NCI-H510A (cell line): ENCODE measurements at places on chromosomes 7 and 10.
A peak's percentile ranks its signal among the peaks of the same experiment; 100 is the strongest.

DNA sequence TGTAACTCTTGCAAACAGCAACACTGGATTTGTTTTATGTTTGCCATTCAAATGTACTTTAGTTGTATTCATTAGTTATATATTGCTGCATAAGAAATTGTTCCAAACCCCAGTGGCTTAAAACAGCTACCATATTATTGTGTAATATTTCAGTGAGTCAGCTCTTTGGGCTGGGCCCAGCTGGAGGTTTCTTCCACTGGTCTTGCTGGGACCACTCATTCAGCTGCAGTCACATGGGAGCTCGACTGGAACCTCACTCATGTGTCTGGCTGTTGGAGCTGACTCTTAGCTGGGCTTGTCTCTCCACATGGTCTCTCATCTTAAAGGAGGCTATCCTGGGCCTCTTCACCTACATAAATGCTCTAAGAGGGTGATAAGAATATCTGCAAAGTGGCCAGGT lies 23.2 kb upstream of the PIP4K2A start:
- DNase-seq: no peak

GRCh38 chr10:17113889-17114540 lies 15.6 kb downstream of the CUBN start:
- no peak for DNase-seq

- DNase-seq: no peak
These were observed 72.8 kb upstream of the MTPN start for GRCh38 chr7:136049818-136050461.

DNA sequence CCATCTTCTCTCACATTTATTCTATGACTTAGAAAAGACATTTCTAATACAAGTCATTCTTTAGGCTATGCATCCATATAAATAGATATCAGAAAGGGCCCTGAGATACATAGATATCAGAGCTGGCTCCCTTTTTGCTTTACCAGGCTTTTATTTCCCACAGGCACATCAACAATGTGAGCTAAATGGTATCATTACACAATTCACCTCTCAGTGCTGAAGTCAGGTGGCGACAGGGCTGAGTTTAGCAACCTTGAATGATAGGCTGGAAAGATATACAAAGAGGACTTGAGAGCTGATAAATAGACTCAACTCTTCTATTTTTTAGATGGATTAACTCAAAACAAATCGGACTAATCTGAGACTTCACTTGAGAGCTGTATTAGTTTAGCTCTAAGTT lies 189.2 kb upstream of the COL1A2 start:
- DNase-seq: no peak

GRCh38 chr7:40944981-40945585 lies 757.8 kb downstream of the INHBA start:
- DNase-seq: no peak

GRCh38 chr10:65898055-65898454 lies 1027.8 kb upstream of the LRRTM3 start:
- no peak for DNase-seq

GRCh38 chr7:46932676-46933424 lies 649.1 kb downstream of the TNS3 start:
- no peak for DNase-seq

GRCh38 chr7:148901178-148901577 lies 17.1 kb upstream of the EZH2 start:
- no peak for DNase-seq

- DNase-seq: no peak
These were observed 60.2 kb downstream of the WIPF3 start for GRCh38 chr7:29866490-29866930.

DNA sequence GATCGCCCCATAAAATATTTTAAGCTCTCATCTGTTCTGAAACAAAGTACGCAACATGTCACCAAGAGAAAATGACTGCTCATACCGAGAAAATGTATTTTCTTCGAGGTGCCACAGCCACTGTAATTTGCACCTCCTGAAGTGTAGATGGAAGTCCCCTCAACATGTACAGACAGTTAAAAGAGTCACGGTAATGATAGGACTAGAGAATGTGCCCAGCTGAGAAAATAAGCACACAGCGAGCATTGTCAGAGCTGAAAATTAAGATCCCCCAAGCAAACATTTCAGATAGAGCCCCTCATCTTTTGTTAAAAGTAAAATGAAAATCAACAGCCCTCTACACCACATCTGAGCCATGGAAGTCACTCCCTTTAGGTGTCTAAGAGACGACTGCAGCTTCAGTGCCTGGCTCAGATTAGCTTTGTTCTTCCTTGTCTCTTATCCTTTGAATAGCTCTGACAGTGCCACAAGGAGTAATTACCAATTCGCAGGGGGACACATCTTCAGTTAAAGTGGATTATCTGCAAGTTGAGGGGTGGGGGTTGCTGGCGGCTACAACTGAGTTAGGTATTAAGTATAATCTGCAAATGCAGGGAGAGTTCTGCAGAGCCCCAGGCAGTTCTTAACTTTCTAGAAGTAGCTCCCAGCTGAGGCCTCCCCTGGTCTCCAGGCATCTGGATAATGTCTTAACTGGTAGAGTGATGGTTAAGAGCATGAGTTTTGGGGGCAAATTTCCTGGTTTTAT lies 222.7 kb upstream of the C7orf33 start:
- no peak for DNase-seq

GRCh38 chr7:72403458-72404076 lies 8.6 kb downstream of the CALN1 start:
- no peak for DNase-seq

- DNase-seq: no peak
These were observed 47.0 kb downstream of the KIAA1217 start for GRCh38 chr10:24255881-24256311.

GRCh38 chr7:133452577-133452976 lies 199.7 kb downstream of the EXOC4 start:
- DNase-seq: no peak

DNA sequence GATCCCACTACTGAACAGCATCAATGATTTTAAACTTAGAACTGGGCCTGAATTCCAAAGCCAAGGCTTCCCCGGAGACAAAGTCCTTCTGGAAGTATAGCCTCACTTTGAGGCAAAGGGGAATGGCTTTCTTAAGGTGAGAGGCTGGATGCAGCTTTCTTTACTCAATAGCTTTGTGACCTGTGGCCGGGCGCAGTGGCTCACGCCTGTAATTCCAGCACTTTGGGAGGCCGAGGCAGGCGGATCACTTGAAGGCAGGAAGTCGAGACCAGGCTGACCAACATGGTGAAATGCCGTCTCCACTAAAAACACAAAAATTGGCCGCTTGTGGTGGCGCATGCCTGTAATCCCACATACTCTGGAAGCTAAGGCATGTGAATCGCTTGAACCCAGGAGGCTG lies 3.2 kb upstream of the FGFR2 start:
- no peak for DNase-seq

- no peak for DNase-seq
These were observed 43.0 kb upstream of the RPA3 start for GRCh38 chr7:7761340-7761973.

- DNase-seq: no peak
These were observed 31.1 kb downstream of the PFKFB3 start for GRCh38 chr10:6233725-6234277.

DNA sequence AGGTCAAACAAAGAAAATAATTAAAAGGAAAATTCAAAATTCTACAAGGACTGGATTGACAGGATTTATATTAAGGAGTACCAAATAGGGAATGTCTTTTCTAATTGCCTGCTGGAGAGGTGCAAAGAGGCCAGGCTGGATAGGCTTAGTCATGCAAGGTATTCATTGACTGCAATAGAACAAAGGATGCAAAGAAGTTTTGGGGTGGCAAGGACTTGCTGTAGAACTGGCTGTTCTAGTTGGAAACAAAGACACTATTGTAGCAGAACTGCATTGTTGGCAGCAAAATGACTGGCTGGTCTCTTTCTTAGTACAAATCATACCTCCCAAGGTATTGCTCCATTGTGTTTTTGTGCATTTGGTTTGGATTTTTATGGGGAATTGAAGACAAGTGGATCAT lies 10.1 kb downstream of the ITGB8 start:
- DNase-seq: no peak

DNA sequence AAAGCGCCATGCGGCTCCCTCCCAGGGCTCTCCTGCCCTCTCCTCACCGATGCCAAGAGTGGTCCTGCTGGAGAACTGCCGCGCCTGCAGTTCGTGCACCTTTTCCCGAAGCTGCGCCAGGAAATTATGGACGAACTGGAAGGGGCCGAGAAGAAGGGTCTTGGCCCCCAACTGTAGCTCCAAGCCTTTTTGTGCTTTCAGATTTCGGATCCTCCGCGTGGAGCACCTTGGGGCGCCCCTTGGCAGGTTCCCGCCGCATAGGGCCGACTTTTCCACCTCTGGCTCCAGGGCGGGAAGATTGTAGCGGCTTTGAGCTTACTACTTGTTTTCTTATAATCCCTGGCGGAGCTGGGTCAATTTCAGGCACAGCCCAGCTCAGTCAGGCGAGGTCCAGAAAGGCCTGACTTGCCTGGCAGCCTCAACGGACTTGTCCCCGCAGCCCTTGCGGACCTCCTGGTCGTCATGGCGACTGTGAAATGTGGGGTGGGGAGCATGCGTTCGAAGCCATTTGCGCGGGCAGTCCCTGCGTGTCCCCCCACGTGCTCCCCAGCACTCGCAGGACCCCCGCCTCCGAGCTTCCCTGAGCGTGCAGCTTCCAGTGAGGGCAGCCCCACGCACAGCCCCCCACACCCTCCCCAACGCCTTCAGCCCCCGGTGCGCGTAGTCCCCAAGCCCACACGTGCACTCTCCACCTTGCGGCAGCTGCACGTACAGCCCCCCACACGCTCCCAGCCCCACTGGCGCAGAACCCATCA lies 129.9 kb downstream of the KBTBD2 start:
- DNase-seq: no peak

- DNase-seq: no peak
These were observed 51.2 kb downstream of the ARL4A start for GRCh38 chr7:12738665-12739064.

DNA sequence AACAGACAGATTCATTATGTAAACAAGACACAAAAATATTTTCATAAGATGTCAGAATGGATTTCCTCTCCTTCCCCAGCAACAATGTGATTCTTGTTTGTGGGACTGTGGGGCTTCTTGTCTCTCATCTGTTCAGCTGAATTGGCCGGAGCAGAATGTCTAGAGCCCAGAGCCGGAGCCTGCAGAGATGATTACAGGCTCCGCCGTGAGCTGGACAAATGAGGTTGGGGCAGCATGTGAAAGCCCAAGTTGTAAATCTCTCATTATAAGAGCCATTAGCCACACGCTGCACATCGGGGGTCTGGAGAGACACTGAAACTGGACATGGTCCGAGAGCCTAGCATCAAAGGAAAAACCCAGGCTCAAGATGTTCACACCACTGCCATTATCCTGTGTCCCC lies 137.0 kb upstream of the ADAM12 start:
- no peak for DNase-seq

GRCh38 chr7:147894271-147894670 lies 696.3 kb upstream of the C7orf33 start:
- no peak for DNase-seq

- DNase-seq: peak; percentile 87
These were observed 4.4 kb upstream of the PDLIM1 start for GRCh38 chr10:95295031-95295755.

DNA sequence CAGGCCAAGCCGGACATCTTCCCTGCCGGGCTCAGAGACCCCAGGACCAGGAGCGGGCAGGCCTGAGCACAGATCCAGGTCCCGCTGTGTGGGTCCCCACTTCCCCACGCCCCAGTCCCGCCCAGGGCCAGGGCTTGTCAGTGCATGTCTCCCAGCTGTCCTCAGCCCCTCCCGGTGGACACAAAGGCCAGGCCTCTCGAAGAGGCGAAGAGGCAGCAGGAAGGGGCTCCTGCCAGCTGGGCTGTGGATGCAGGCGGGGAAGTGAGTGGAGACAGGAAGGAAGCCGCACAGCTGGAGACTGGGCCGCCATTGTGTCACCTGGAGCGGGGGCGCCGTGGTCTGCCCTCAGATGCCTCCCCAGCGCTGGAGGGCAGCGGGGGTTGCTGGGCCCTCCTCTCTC lies 4.8 kb downstream of the GRIFIN start:
- DNase-seq: peak; percentile 94

- DNase-seq: no peak
These were observed 35.1 kb downstream of the RCC1L start for GRCh38 chr7:75038508-75038907.

- DNase-seq: no peak
These were observed 574.9 kb downstream of the CCSER2 start for GRCh38 chr10:84903320-84903719.

DNA sequence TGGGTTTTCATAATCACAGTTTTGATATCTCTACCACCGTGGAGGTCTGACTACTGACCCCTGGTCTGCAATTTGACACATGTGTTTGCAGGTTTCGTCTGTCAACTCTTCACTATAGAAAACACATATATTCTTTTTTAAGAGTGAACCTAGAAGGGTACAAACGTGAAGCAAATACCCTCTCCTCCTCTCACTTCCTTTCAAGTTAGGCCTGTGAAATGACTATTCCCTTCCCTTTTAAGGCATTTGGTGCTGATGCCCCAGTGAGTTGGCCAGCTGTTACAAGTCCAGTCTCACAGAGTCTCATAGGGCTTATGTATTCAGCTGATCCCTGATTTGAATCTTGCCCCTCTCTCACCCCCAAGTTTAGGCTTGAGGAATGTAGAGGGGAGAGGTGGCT lies 742.0 kb upstream of the IGFBP3 start:
- no peak for DNase-seq

DNA sequence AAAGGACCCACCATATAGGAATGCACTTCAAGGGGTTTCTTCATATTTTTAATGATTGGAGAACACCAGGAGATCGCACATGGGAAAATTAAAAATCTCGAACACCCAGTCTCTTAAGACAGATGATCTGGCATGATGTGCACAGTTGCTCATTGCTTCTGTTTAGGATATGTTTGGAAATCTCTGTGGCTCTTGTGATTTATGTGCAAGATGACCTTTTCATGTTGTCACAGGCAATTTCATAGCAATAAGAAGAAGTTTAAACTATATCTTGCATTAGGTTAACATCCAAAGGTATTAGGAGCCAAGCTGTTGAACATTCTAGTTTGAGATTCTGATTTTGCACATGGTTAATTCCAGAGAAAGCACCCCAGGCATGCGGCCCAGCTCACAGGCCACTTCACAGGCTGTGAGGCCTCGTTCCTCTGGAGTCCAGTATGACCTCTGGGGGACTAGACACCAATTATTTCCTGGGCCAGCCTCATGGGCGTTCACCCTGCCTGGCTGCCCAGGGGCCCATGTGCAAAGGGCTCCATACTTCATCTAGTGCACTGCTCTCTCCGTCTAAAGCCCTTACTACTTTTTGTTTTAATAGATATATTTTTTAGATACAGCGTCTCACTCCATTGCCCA lies 28.4 kb downstream of the CAMK1D start:
- DNase-seq: no peak

GRCh38 chr7:21354284-21354683 lies 73.6 kb upstream of the SP4 start:
- no peak for DNase-seq

DNA sequence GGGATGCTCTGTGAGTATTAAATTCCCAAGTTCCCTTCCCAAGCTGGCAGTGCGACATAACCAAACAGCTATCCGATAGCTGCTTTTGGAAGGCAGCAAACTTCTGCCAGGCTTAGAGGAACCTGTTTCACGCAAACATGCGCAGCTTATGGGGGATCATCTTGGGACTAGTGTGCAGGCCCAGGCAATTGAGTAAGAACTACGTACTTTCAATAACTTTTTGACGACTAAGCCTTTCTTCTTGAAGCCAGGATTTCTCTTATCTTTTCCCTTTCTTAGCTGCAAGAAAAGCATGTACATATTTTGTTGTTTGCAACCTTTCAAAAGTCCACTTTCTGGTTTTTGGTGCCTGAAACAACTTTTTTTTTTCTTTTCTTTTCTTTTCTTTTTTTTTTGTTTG lies 28.7 kb upstream of the SEPHS1 start:
- no peak for DNase-seq

- no peak for DNase-seq
These were observed 10.9 kb upstream of the LGI1 start for GRCh38 chr10:93746844-93747284.
